ENCODE measurements at places on chromosomes 2 and 18. TPM values are rescaled to one million over a fixed set of nuclear protein-coding genes. Genes with fewer than 3 reads are reported as not detected.

GRCh38 chr2:183490914-183491313 lies 366.7 kb downstream of the NUP35 start:
- peak; percentile 29 for DNase-seq

DNA sequence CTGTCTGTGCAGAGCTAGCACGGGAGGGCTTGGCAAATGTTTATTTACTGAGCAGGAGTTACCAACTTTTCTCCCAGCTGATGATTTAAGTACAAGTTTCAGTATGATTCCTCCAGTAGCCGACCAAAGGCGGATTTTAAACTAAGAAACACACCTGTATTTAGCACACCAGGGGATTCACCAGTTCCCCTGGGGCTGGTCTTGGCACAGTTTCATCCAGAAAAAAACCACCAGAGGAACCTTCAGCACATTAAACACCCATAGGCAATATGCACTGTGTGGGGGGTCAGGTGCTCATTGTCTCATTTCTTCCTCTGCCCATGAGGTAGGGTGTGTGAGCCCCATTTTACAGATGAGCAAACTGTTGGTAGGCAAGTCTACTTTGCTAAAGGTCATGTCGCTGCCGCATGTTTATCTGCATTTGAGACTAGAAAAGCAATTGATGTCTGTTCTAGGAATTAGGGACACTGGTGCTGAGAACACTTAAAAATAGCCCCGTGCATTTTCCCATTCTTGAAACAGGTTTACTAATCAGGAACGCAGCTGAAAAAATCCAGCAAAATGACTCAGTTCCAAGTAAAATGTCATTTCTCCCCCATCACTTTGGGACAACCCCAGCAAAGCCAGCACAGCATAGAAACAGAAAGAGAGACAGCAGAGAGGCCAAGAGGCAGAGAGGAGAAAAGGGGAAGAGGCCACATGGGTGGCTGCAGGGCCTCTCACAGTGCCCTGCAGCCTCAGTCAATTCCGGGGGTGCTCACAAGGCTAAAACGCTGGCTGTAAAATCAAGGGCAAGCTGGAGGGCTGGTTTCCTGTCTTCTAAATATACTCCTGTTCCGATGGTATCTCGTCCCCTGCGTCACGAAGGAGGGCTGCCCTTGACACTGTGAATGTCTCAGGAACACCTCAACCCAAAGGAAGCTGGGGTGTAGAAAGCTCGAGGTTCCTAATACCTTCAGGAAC lies 166.8 kb upstream of the ID2 start:
- no peak for DNase-seq

DNA sequence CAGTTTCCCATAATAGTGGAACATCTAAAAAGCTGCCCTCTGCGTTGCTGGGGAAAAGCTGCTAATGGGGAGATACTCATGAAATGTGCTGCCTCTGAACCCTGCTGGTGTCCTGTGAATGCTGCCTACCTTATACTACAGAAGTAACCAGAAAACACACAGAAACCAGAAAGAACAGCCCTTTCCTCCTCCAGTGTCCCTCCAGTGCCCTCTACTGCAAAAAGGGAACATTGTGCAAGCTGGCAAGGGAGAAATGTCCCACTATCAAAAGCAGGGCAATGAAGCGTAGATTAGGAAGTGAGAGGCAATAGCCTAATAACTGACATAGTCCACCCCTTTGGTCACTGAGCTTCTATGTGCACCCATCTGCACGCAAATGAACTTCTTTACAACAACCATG lies 162.7 kb upstream of the ETAA1 start:
- peak; percentile 21 for DNase-seq

DNA sequence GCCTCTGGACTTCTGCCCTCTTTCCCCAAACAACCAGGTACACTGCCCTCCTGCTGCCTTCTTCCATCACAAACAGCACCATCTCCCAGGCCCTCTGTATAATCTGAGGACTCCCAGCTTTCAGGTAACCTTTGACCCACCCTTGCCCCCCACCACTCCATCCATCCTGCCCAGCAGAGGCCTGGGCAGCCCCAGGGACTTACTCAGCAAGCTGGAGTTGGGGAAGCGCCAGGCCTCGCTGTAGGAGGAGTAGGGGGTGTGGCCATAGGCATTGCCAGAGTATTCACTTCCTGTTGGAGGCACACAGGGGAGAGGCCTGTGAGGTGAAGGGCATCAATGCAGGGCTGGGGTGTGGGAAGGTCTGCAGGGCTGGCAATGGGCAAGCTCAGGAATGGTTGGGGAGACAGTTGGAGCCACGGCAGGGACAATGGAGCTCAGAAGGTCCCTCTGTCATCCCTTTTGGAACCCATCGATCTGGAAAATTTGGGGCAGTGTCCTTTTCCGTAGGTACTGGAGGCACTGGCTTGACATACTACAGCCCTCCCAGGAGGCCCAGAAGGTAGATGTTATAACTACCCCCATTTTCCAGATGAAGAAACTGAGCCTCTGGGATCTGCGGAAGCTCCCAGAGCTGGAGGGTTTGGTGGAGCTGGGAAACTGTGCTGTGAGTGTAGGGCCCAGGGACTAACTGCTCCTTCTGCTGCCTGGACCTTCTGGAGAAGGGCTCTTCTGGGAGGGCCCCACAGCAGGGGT lies 46.3 kb downstream of the PSD4 start:
- peak; percentile 65 for DNase-seq

SEMA4F gene
- 5.1 TPM for total RNA-seq

GRCh38 chr2:239443666-239444567 lies 43.1 kb upstream of the HDAC4 start:
- DNase-seq = peak; percentile 67

DNA sequence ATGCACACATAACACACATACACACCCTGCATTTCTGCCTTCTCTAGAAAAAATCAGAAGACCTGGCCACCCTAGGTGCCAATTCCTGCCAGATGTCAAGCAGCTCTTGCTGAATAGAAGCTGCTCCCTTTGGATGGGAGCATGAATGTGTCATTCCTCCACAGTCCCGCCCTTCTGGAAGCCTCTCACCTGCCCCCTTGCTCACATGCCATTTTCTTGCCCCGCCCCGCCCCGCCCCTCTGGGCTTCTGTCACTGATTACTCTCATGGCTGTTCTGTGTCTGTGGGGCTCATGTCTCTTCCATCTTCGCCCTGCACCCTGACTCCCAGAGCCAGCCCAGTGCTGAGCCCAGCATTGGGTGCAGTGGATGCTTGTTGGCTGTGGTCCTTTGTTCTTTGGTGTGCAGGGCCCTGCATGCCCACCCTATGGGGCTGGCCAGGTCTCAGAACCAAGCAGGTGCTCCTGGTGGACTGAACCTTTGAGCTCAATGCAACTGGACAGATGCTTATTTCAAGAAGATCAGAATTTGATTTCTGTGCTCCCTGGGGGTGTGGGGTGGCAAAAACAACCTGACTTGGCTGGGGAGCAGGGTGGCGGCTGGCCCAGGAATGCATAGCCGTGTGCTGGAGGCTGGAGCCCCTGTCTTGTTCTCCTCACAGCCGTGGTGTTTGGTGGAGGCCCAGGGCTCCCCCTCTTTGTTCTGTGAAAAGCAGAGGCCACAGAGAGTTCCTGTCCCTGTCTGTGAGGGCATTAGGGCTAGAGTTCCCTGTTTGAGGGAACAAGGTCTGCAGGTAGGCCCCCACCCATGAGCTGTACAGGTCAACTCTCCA lies 140.6 kb upstream of the GLI2 start:
- peak; percentile 74 for DNase-seq
